AG04450 (cell line): ENCODE measurements at places on chromosomes 4 and X.

DNA sequence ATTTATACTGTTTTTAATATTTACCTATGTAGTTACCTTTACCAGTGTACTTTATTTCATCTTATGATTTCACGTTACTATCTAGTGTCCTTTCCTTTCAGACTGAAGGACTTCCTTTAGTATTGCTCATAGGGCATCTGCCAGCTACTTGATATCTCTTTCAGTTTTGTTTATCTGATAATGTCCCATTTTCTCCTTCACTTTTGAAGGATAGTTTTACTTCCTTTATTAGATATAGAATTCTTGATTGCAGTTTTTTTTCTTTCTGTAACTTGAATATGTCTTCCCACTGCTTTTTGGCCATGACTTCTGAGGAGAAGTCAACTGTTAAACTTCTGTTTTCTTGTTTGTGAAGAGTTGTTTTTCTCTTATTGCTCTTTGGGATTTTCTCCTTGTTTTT, 69.4 kb upstream of the MAGED1 start:
- no peak for DNase-seq

DNA sequence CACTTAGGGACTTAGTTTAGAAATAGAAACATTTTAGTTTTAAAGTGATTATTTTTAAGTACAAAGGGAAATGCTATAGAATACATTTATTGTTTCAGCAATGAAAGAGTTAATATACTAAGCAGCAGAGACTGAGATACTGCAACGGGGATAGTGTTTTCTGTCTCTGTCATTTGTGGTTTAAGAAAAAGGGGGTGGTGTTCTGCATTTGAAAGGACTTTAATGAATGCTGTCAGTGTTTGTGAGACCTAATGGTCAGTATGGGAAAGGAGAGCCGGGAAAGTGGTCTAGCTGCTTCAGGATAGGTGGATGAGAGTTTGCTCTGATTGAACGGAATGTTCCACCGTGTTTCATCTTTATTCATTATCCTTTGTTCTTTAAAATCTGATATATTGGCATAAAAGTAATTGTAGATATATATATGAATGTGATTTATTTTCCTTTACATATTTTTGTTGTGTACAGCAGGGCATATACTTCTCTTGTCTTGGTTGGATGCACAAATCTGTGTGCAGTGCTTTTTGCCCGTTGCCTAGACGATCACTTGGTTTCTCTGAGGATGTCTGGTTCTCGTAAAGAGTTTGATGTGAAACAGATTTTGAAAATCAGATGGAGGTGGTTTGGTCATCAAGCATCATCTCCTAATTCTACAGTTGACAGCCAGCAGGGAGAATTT, at the start of gene KLHL5:
TSS of gene KLHL5 (plus strand) at position 139 of the 676 bp plus-strand sequence. CDS start at position 560, 421 bp downstream.
- DNase-seq: no peak

- DNase-seq: peak; percentile 85
Measured at GRCh38 chr4:8278421-8279287, 9.1 kb downstream of the HTRA3 start.

GRCh38 chr4:166499820-166500219, 626.8 kb downstream of the TLL1 start:
- DNase-seq: no peak

GRCh38 chrX:149145845-149146285, 359.2 kb downstream of the IDS start:
- no peak for DNase-seq

GRCh38 chr4:86184901-86185285, 175.0 kb downstream of the MAPK10 start:
- DNase-seq: no peak

DNA sequence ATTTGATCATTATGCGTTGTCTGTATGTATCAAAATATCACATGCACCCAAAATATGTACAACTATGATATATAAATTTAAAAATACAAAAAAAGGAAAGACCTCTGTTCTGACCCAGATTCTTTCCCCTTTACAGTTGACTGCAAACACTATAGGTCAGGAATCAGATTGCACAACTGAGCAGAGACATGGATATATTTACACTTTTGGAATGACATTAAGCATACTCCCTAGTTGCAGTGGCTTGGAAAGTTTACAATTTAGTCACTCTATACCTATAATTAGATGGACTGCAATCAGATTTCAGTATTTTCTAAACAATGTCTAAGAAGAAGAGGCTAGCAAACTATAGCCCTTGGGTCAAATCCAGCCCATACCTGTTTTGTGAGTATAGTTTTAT, 98.5 kb upstream of the INPP4B start:
- DNase-seq: no peak

DNA sequence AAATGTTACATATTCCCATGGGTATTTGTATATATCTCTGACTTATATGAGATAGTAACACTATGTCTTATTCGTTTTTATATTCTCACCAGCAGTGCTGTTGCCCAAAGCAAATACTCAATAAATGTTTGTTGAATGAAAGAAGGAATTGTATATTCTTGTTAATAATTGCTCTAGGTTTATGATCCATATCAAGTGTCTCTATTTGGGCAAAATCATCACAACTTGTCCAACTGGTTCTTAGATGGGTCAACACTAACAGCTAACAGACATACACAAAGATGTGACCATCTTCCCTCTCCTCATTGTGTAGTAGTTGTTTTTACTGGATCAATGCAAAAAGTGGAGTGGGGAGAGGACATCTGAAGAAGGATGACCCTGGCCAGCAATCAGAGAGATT, 6.6 kb upstream of the APLN start:
- DNase-seq: no peak

DNA sequence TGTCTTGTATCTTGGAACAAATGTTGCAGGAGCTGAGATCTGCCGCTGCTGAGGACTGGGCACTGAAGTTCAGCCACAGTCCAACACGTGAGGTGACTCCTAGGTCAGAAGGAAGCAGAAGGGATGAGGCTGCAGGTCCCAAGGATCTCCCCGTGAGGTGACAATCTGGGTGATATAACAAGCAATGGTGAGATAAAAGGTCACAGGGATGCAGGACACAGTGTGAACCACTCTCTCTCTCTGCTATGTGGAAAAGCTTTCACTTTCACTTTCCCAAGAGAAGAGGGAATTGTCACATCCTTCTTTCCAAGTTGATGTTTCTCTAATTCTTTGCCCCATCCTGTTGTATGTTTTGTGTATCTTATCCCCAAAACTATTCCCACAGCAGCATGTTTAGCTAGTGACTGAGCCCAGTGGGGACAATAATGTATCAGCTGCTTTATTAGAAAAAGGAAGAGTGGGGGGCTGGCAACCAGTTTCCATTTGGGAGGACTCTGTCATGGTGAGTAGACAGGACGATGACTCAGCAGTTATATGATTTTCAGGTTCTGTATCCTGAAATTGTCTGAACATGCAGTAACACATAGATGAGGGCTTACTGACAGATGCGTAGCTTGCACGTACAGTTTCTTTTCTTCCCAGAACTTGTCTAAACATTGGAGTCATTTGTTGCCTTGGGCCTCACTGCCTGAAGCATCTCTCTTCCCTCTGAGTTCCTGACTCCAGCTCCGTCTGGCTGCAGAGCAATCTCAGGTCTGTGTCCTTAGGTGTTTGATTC, 1415.8 kb upstream of the TENM3 start:
- peak; percentile 2 for DNase-seq

- DNase-seq: no peak
Measured at GRCh38 chrX:15160558-15161095, 109.3 kb downstream of the ASB9 start.

GRCh38 chr4:623914-624566, 1.3 kb upstream of the PDE6B start:
- no peak for DNase-seq

GRCh38 chrX:119156241-119156640, 28.6 kb upstream of the KIAA1210 start:
- DNase-seq: no peak

- DNase-seq: no peak
Measured at GRCh38 chr4:40337523-40337922, 2.4 kb downstream of the CHRNA9 start.

- no peak for DNase-seq
Measured at GRCh38 chr4:80713409-80713808, 317.1 kb upstream of the BMP3 start.

- no peak for DNase-seq
Measured at GRCh38 chr4:38366997-38367396, 297.0 kb upstream of the KLF3 start.

- DNase-seq: no peak
Measured at GRCh38 chrX:65994519-65995506, 45.1 kb downstream of the VSIG4 start.

DNA sequence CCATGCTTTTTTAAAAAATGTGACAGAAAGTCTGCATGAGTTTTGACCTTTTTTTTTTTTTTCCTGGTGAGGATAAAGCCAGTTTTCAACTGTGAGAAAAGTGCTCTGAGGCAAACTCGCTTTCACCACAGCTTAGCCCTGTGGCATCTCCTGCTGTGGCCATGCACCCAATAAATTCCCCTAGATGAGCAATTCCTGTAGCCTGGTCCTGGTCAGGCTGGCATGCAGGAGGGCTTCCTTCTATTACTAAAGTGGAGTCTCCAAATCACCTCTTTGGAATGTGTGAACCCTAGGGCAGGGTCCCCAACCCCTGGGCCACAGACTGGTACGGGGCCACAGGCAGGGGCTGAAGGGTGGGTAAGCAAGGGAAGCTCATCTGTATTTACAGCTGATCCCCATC, 265.4 kb downstream of the RAPGEF2 start:
- no peak for DNase-seq

GRCh38 chrX:69028006-69028760, 137.1 kb downstream of the PJA1 start:
- no peak for DNase-seq

- DNase-seq: no peak
Measured at GRCh38 chrX:29308726-29309125, 721.5 kb downstream of the IL1RAPL1 start.

DNA sequence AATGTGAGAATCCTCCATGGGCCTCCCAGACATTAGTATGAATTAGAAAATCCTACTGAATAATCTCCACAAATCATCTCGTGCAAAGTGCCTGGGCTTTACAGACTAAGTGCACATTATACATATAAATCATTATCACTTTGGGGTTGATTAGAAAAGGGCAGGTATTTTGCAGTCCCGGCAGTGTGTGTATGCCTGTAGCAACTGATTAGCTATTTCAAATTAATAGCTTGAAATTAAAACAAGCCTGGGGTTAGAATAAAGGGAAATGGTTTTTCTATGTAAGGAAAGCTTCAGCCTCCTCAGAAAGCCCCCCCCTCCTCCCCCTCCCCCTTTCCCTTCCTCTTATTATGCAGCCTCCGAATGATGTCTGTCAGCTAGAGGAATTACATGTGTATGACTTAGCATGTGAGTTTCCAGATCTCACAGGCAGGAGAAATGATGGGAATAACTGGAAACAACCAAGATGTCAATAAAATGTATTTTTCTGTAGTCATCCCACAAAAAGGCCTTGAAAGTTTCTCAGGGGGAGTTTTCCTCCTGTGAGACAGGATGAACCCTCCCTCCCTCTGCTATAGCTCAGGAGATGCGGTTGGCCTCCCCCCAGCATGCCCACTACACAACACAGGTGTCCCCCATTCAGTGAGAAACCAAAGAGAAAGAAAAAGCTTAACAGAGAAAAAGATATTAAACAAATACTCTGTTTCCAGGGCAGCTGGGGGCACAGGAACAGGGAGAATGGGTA, 41.2 kb upstream of the RASGEF1B start:
- DNase-seq: no peak

GRCh38 chrX:9195199-9195880, 161.4 kb upstream of the FAM9B start:
- DNase-seq: no peak

DNA sequence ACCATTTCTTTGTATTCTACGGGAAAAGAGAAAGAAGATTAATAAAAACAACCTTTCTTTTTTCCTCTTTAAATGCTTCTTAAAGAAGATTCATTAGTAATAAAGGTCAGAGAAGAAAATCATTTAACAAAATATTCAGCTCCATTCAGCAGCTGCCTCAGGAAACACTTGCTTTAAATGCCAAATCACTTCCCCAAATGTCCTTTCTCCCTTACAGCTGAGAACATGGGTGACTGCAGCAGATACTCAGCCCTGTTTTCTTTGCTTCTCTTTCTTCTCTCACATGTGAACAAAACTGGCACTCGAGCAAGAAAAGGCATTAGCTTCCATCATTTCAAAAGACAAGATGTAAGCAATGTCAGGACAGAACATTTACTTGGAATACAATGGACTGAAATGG, 120.2 kb downstream of the INPP4B start:
- DNase-seq: no peak

DNA sequence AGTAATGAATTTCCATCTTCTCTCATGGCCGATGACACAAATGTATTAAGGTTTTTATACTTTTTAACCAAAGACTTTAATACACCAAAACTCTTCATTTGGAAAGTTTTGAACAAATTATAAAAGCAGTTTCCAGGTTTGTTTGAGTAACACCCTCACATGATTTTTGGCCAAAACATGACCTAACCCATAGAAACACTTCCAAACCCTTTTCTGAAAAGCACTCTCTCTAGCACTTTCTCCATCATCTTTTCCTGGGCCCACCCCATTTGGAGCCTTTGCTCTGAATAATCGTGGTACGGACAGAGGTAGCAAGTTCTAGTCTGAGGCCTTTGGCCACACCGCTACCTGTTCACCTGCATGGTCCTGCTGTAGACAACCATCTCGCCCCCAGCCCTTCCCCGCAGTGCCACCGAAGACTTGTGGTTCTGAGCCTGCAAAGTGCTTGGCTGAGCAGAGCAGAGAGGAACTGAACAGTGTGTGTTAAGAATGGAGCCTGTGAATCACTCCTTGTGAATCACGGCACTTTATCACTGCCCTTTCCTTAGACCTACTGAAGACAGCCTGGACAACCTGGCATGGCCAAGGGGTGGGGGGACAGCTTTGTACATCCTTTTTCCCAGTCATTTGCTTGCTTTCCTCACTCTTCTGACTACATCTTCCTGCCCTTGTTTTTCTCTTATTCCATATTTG, 181.8 kb downstream of the PTTG2 start:
- no peak for DNase-seq

DNA sequence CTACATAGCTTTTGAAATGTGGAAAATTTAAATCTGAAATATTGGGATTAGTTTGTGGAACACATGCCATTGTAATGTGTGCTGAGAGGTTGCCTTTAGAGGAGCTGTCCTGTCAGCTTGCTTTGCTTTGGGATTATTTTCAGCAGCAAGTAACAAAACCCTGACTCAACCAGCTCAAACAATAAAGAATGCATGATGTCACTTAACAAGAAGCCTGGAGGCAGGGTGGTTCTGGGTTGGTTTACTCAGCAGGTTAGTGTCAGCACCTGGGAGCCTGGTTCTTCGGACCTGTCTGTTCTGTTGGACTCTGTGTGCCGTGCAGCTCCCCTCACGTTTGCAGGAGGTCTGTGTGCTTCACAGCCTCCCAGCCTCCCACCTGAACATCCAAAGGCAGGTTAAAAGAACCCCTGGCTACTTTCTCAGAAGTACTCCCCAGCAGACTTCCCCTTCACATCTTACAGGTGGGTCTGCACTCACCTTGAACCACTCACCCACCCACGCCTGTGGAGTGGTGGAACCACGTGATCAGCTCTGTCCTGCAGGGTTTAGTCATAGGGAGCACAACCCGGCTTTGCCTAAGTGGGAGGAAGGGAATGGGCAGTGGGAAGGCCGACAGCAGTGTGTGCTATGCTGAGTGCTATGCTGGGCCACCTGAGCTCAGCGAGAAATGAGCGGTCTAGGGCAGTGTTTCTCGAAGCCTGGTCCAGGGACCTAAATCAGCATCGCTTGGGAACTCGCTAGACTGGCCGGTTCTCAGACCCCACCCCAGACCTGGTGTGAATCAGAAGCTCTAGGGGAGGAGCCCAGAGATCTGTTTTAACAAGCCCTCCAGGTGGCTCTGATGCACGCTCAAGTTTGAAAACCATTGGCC, 20.4 kb downstream of the TMEM131L start:
- peak; percentile 76 for DNase-seq
